ENCODE measurements at places on chromosomes 7 and 10.

GRCh38 chr7:11650500-11650899 is 181.5 kb downstream of the THSD7A start:
- no peak for DNase-seq

DNA sequence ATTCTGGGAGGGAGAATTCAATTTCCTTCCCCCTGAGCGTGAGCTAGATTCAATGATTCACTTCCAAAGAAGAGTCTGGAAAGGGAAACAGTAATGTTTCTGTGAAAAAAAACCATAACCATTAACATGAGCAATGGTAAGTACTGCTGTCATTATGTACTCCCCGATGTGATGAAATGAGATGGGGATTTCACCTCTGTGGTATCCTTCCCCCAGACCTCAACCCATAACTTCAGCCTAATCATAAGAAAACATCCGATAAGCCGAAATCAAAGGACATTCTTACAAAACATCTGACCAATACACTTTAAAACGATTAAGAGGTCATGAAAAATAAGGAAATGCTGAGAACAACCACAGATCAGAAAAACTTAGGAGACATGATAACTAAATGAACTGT is 27.2 kb downstream of the EZH2 start:
- DNase-seq, result no peak

GRCh38 chr10:84244651-84245270 is at the start of gene RGR:
TSS of gene RGR (plus strand) at chr10:84245053. CDS start at chr10:84245091, 38 bp downstream.
- peak; percentile 31 for DNase-seq

DNA sequence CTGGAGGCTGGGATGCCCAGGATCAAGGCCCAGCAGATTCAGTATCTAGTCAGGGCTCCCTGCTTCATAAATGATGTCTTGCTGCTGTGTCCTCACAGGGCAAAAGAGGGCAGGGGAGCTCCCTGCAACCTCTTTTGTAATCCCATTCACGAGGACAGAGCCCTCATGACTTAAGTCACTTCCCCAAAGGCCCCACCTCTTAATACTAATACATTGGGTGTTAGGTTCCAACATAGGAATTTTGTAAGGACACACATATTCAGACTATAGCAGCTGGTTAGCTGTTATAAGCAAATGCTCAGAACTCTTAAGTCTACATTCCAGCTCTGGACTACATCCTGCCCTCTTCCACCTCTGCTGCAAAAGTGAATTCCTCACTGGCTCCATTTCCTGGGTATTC is 63.0 kb downstream of the VOPP1 start:
- no peak for DNase-seq

DNA sequence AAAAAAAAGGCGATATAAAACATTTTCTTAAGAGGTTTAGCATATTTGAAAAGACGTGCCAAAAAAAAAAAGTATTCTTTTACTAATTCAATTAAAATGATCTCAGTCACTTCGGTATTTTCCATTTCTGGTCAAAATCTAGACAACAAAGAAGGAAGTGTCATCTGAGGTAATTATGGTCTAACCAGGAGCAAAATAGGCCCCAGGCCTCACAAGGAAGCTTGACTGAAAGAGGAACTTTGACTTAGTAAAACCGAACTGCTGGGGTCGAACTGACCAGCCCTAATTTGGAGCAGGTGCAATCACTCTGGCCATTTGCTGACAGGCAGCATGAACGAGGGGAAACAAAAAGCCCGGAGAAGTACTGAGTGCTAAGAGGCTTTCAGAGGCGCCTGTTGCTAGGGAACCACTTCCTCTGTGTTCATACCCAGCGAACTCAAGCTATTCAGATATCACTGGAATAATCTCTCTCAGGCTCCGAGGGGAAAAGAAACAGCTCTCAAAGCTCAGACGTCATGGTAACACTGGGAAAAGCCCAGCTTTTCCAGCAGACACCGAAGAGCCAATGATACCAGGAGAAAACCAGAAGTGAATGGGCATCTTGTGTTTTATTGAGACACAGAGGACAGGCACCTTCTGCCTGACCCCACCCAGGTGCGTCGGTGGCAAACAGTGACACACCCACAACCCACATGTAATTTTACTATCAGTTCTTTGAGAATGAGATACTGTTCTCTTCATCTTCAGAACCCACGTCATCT is 126.5 kb downstream of the FAM107B start:
- no peak for DNase-seq

DNA sequence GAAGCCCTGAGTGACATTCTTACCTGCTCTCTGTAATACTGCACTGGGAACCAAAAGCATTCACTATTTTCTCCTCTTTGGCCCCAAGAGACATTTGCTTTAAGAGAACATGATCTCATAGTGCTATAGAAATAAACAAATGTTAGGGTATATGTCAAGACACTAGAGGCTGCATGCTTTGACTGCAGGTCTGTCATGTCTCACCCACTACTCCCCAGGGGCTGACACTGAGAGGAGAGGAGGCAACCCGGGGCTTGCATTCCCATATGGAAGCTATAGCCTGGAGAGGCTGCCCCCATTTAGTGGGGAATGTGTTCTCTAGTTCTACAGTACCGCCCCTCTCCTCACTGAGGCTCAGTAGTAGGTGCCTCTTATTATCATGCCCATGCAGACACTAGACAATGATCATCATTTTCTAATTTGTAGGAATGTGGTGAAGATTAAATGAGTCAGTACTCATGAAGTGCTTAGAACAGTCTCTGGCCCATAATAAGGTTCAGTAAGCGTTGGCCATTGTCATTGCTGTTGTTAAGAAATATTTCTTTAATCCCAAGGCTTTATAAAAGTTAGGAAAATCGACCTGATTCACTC is 4.9 kb upstream of the SLF2 start:
- peak; percentile 31 for DNase-seq

DNA sequence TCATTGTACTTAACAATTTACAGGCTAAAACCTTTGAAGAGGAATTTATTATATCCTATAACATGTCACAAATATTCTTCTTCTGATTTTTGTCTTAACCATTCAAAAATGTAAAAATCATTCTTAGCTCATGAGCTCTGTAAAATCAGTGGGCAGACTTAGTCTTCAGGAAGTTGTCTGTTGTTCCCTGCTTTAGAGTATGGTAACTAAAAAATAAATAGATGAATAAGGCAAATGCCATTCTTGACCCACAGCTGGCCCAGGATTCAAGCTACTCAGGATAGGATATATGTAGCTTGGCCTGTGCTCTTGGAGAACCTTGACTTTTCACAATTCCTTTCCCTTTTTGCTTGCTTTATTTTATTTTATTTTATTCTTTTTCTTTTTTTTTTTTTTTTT is 51.5 kb downstream of the LRRC4 start:
- DNase-seq, result no peak

DNA sequence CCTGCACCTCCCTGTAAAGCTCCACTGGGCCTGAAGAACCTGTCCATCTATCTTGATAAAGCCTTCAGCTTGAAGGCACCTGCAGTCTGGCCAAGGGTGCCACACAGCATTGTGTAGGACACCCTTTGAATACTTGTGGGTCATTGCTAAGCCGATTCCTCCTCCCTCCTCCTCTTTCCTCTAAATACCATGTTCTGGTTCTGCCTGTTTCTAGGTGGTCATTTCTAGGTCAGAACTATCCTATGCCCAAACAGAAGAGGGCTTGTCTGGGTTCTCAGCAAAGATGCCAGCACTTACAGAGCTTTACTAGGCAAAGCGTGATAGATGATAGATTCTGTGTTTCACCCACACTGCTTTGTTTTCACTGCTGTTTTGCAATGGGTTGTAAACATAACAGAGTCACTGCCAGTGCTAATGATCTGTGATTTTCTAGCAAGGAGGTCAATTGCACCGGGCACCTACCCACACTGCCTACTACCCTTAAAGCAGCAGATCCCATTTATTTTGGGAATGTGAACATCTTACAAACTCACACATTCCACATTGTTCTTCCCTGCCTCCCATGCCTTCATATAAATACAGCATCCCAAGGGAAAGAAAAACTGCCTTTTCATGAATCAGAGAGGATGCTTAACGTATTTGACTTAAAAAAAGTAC is 279.1 kb upstream of the PITRM1 start:
- no peak for DNase-seq

- no peak for DNase-seq
These were observed 13.7 kb downstream of the INPP5A start for GRCh38 chr10:132551093-132551807.

- DNase-seq, result no peak
These were observed 11.8 kb downstream of the MMRN2 start for GRCh38 chr10:86945361-86946212.

GRCh38 chr7:134685250-134685649 is 38.6 kb downstream of the BPGM start:
- DNase-seq, result no peak

- DNase-seq, result no peak
These were observed 14.9 kb downstream of the CHST3 start for GRCh38 chr10:71978988-71979691.

- no peak for DNase-seq
These were observed 13.2 kb downstream of the LDB1 start for GRCh38 chr10:102106998-102107397.

- DNase-seq, result no peak
These were observed 4.4 kb upstream of the CCL26 start for GRCh38 chr7:75776295-75776971.
